HuH-7.5 (cell line): ENCODE measurements at places on chromosomes 7 and 10.

DNA sequence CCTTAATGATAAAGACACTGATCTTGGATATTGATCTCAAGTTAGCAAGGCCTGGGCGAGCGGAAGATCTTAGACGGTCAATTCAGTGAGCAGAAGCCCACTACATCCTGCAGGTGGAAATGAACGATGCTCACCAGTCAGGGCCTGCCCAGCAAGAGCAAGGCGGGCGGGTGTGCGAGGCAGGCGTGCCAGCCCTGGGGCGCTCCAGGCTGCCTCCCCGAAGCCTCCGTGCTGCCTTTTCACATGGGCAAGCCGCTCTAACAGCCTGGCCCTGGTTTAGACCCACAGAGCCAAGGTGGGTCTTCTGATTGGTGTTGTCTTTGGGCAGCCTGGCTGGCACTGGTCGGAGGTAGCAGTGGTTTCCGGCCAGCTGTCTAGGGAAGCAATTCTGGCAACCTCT, 475.1 kb upstream of the FOXK1 start:
- DNase-seq = no peak

- DNase-seq = peak; percentile 17
These were observed 28.2 kb upstream of the ASAH2 start for GRCh38 chr10:50279489-50279888.

GRCh38 chr10:1036341-1036791, 10.7 kb upstream of the IDI2 start:
- no peak for DNase-seq

DNA sequence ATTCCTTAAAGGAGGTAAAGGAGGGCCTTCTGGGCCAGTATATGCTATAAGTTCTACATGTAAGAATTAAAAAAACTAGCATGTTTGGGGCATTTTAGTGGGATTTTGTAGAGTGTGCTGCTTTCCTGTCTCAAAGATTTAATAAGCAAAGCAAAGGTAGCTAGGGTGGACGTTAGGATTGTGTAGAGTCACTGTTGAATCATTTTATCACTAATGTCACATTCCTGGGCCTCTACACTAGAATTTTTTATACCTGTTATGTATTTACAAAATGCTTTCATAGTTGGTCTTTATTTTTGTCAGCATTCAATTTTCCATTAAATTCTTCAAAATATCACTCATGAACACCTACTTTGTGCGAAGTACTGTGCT, 139.4 kb upstream of the PHYHIPL start:
- no peak for DNase-seq

DNA sequence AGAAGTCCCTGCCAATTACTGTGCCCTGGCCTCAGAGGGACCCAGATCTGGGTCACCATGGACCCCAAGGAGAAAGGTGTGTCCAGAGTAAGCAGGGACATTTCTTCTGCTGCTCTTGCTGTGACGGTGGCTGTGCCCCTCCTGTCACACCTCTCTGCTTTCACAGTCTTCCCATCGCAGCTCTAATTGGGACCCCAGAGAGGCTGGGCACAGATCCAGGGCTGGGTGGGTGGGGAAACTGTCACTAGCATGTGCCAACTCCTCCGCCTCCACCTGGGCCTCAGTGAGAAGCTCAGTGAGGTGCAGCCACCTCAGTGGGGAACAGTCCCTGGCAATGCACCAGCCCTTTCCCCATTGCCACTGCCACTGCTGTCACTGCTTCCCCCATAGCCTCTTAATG, 37.3 kb upstream of the ADCYAP1R1 start:
- DNase-seq = no peak

GRCh38 chr7:27214239-27214950, 14.5 kb upstream of the HOXA13 start:
- DNase-seq = no peak

- DNase-seq = no peak
These were observed 53.7 kb downstream of the CAV1 start for GRCh38 chr7:116578526-116578925.

- DNase-seq = peak; percentile 28
These were observed 97.2 kb downstream of the SLC25A13 start for GRCh38 chr7:96224685-96225084.

DNA sequence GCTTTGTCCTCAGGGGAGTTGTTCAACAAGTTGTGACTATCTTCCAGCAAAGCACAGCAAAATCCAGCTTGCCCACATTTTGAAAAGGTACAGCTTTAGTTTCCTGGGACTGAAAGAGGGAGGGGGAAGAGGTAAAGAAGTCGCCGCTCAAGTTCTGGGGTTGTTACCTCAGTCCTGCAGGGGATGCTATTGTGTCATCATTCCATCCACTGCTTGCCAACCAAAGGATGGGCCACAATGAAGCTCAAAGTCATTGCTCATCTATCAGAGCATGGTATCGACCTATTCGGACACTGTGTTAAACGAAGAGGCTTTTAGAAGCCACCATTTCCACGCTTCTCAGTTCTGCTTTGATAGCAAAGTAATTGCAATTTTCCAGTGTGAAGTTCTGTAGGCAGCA, 34.3 kb downstream of the NPY start:
- DNase-seq = peak; percentile 27

DNA sequence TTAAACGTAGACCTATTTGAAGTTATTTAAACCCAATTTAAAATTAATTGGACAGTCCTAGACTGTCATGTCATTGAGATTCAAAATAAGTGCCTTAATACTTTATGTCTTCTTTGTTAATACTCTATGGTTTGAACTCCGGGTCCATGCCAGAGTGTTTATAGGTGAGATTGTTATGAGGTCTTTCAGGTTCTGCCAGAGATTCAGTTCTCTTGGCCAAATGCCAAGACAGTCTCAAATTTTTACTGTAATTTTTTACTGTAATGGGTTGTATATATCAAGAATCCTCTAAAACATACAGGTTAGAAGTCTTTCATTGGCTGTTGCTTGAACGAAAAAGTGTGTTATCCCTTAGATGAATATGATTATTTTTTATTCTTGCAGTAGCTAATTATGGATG, 3.9 kb downstream of the ADD3 start:
- no peak for DNase-seq

DNA sequence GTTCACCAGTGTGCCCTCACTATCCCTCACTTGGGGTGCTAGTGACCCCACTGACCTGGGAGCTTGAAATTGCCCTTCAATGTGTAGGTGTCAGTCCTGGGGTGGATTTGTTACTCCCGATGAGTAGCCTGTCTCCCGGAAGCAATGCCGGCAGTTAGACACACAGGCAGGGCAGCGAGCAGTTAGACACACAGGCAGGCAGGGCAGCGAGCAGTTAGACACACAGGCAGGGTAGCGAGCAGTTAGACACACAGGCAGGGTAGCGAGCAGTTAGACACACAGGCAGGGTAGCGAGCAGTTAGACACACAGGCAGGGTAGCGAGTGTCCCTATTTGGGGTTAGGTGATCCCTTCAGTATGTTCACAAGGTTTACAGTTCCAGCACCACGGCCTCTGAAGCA, 44.0 kb downstream of the VWA2 start:
- no peak for DNase-seq

- DNase-seq = no peak
These were observed 107.7 kb upstream of the TMEM168 start for GRCh38 chr7:112897839-112898431.

DNA sequence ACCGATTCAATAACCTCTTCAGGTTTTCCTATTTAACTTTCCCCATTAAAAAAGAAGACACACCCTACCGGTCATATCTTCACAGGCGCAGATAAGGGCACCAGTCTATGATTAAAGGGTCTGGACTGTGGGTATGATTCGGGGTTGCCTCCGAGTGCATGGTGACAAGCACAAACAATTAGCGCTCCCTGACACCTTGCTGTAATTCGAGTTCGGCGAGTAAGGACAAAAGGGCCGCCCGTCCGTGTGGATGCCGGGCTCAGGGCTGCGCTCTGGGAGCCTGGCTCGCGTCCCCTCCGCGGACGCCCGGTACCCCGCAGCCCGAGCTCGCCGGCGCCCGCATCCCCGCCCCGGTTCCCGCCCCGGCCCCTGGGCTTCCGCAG, 111.9 kb upstream of the RHEB start:
- DNase-seq = peak; percentile 25

GRCh38 chr10:75956624-75957023, 525.2 kb downstream of the LRMDA start:
- DNase-seq = no peak

- no peak for DNase-seq
These were observed 108.1 kb downstream of the BMPER start for GRCh38 chr7:34013421-34013820.

DNA sequence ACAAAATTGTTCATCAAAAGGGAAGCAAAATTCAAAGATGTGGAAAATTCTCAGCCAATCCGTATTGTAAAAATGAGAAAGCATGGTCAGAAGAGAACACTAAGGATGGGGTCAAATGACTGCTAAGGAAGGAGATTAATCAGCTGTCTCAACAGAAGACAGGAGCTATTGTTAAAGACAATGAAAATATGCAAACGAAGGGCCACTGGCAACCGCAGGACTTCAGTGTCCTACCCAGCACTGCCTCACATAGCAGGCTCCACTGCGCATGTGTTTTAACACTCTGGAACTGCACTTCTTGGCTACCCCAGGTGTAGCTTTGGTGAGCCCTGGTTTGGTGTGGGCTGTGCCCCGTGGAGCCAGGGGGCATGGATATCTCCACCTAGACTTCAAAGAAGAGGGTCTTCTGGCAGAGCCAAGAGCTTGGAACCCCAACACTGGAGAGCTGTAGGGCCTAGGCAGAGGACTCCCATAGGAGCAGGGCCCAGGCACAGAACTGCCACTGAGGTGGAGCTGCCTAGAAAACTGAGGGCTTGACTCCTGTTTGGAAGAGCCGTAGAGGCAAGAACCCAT, 176.2 kb upstream of the GDF10 start:
- no peak for DNase-seq

DNA sequence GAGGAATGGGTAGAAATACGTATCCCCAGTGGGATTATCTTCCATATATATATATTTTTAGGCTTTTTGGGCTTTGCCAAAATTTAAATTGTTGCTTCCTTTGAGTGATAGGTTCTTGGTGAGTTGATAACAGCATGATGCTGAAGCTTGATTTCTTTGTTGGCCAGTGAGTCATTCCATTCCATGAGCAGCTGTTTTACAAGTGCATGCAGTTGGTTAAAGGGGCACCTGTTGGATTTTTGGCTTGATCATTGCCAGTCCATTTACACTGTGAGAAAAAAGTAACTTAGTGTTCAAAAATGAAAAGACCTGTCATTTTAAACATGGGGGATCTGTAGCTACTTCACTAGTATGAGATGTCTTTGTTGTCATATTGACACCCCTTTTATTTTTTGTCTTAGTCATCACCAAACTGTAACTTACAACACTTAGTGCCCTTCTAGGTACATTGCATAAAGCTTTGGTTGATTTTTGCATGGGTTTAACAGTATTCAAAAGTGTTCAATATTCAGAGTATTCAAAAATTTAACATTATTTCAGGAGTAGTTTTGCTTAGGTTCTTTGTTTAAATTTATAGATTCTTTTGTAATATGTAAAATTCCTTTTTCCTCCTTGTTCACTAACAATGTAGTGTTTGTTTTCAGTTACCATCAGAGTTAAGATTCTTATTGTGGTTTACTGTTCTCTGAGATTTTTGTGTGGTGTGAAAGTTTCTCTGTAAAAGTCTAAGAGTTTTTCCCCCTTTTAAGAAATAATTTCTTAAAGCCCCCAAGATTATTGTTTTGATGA, 8.8 kb downstream of the AKAP9 start:
- DNase-seq = no peak

DNA sequence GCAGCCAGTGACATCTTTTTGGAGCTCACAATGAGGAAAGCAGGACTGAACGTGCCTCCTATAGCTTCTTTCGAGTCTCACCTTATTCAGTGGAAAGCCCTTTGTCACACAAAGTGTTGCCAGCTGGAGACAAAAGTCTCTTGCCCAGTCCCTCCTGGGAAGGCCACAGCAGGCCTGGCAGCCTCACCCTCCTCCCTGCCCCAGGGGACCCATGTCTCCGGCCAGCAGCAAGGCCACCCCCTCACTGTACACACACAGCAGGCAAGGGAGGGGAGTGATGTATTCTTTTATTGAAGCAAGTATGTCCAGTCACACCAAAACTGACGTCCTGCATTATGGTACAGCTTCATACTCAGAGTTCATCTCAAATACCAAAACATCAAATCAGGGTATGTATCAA, 56.0 kb downstream of the CSGALNACT2 start:
- DNase-seq = no peak

DNA sequence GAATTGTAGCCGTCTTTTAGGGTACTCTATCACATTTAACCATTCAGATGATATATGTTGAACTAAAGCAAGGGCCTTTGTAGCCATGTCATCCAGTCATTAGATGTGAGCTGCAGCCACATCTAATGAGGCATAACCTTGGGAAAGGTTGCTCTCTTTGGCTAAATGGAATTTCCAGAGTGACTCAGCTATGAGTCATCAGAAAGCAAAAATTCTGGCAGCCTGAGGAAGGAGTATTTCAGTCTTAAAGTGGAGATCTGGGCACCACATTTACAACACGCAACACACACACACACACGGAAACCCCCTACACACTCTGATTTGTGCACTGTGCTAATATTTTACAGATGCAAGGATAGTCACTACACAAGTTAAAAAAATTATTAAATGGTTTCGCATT, 176.9 kb upstream of the ZWINT start:
- DNase-seq = no peak

- DNase-seq = no peak
These were observed 295.4 kb upstream of the FZD8 start for GRCh38 chr10:35937546-35937945.

GRCh38 chr10:58951746-58952145, 224.7 kb upstream of the PHYHIPL start:
- DNase-seq = no peak

GRCh38 chr7:132866551-132866950, 215.3 kb downstream of the CHCHD3 start:
- no peak for DNase-seq

DNA sequence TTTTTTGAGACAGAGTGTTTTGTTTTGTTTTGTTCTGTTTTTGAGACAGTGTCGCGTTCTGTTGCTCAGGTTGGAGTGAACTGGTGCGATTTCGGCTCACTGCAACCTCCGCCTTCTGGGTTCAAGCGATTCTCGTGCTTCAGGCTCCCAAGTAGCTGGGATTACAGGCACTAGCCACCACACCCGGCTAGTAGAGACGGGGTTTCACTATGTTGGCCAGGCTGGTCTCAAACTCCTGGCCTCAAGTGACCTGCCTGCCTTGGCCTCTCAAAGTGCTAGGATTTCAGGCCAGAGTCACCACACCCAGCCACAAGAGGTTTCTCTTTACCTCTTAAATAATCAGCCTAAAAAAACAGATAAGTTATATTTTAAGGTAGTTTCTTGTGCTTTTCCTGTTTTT, 8.7 kb upstream of the ARHGAP12 start:
- no peak for DNase-seq

DNA sequence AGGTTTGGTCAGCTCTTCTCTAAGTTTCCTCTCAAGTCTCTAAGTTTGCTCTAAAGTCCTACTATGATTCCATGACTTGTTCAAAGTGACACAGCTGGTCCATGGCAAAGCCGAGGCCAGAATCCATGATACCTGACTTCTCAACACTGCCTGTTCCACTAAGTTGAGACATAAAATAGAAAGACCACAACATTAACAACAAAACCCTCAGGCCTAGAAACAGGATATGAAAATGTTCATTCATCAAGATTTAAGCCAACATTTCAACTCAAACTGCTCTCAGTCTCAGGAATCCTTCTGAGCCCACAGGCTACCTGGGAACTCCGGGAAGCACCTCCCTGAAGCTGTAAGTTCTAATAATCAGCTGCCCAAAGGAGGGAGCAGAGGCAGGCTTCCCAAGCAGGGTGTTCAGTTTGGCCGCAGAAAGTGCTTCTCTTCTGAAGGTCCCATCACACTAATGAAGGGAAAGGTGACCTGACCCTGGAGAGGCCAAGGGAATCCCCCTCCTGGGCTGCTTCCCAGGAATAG, 62.9 kb downstream of the STK17A start:
- DNase-seq = no peak

GRCh38 chr10:113552014-113552413, 839 bp upstream of the HABP2 start:
- DNase-seq = no peak
